ENCODE measurements at places on chromosomes 5 and 9.
A peak's percentile ranks its signal among the peaks of the same experiment; 100 is the strongest.

DNA sequence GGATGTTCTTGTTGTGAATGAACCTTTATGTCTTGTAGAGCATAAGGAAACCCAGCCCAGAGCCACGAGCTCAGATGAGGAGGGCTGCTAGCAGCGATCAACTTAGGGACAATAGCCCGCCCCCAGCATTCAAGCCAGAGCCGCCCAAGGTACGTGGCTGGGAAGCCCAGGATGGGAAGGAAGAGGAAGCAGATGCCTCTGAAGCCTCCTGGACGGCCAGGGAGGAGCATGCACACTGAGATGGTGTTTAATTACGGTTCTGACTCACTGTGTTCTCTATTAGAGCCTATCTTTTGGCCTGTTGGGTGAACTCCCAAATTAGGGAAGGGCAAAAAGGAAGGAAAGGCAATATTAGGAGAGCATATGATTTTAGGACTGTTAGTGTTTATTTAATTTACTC, 75.3 kb downstream of the TJP2 start:
- no peak for DNase-seq

DNA sequence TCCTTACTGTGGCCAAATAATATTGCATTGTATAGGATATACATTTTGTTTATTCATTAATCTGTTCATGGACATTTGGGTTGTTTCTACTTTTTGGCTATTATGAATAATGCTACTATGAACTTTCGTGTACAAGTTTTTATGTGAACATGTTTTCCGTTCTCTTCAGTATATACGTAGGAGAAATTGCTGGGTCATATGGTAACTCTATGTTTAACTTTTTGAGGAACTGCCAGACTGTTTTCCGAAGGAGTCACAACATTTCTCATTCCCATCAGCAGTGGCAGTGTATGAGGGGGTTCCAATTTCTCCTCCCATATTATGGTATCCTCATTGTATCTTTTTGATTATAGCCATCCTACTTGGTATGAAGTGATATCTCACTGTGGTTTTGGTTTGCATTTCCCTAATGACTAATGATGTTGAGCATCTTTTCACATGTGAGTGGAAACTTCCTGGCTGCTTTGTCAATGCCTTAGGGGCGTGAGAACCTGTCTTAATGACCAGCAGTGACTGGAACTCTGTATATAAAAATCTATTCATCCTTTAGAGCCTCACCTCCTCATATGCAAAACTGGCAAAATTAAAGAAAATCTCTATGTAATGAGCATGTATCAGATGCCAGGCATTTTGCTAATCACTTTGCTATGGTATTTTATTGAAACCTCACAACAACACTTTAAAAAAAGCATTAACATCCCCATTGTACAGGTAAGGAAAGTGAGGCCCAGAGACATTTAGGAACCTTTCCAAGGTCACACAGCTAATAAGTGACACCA, 47.8 kb upstream of the TGFBR1 start:
- no peak for DNase-seq

DNA sequence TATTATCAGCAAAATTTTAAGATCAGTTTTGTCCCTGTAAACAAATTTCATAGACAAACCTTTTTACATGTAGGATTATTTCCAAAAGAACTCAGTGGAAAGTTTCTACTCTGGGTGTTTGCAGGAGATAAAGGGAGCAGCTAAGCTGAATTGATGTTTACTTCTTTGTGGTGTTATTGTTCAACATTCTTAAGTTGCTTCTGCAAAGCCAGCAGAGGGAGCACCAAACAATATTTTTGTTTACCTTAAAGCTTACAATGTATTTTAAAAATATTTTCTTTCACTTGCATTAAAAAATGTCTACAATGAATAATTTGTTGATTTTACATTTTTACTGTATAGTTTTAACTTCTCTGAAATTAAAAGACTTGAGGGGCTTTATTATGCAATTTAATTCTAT, 135.4 kb downstream of the ATG10 start:
- no peak for DNase-seq

DNA sequence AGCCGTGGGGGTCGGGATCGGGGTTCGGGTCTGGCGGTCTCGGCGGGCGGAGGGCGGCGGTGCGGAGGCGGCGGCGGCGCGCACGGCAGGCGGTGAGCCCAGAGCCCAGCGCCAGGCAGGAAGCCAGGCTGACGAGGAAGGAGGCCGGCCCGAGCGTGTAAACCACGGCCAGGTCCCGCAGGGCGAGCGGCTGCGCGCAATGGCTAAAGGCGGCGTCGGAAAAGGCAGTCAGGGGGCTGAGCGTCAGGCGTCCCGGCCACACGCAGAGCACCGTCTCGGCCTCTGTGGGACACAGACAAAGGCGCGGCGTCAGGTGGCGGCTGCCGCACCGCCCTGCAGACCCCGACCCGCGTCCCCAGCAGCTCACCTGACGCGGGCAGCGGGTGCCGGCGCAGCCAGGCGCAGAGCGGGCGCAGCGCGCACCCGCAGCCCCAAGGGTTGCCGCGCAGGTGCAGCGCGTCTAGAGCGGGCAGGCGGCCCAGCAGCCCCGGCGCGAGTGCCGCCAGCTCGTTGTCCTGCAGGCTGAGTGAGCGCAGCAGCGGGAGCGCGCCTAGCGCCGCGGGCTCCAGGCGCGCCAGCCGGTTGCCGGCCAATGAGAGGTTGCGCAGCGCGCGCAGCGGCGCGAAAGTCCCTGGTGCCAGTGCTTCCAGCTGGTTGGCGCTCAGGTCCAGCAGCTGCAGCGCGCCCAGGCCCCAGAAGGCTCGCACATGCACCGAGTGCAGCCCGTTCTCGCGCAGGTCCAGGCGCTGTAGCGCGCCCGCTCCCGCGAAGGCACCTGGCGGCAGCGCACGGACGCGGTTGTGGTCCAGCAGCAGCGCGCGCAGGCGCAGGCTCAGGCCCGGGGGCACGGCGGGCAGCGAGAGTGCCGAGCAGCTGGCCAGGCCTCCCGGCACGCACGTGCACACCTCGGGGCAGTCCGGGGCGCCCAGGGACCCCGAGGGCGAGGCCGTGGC, 671 bp downstream of the LRRC26 start:
- no peak for DNase-seq

GRCh38 chr5:101206534-101206933, 303.5 kb upstream of the ST8SIA4 start:
- no peak for DNase-seq

- DNase-seq = no peak
These were observed 381.0 kb upstream of the RPS23 start for GRCh38 chr5:82659115-82659514.

GRCh38 chr5:181163487-181164075, 16.2 kb downstream of the OR2V2 start:
- no peak for DNase-seq

- no peak for DNase-seq
These were observed 200.4 kb downstream of the PCSK5 start for GRCh38 chr9:76090909-76091308.

DNA sequence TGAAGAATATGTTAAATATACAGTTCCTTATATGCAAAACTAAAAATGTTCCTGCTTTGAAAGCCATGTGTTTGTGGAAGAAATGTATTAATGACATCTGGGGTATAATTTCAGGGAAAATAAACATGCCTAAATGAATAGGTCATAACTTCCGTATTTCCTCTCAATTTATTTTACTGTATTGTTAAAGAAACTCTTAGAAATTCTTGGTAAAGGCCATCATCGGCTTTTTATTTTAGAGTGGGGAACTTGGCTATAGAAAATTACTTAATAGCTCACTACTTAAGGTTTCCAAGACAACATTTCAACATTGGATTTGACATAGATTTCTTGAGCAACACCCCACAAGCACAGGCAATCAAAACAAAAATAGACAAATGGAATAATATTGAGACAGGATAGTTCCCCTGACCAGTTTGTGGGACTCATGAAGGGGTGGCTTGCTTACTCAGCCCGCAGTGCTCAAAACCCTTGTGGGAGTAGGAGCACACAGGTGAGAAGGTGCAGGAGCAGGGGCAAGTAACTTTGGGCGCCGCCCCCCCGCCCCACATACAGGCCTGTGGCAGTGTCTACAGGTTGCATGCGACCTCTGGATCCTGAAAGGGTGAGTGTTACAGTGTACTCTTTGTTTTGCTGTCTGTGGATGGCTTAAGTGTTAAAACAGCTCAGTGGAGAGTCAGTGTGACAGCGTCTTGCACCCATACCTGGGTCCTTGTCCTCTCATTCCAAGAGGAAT, 891.4 kb upstream of the C9orf72 start:
- DNase-seq = no peak

- DNase-seq = no peak
These were observed 257.2 kb downstream of the PJA2 start for GRCh38 chr5:109152565-109152964.

GRCh38 chr5:175821790-175822211, 49.6 kb upstream of the CPLX2 start:
- no peak for DNase-seq

DNA sequence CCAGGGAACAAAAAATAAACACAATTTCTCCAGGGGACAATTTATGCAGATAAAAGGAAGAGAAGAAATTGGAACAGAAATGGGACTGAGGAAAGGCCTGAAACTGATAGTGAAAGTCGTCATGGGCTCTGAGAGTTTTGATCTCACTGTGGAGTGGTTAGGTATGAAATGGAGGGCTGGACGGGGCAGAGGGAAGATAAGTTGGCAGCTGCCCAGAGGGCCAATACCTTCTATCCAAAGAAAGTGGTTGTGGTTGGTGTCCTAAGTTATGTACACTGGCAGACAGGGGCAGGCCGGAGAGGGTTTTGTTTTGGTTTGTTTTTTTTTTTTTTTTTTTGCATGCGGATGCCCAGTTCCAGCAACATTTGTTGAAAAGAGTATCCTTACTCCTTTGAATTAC, 46.1 kb downstream of the ZNF618 start:
- DNase-seq = no peak

DNA sequence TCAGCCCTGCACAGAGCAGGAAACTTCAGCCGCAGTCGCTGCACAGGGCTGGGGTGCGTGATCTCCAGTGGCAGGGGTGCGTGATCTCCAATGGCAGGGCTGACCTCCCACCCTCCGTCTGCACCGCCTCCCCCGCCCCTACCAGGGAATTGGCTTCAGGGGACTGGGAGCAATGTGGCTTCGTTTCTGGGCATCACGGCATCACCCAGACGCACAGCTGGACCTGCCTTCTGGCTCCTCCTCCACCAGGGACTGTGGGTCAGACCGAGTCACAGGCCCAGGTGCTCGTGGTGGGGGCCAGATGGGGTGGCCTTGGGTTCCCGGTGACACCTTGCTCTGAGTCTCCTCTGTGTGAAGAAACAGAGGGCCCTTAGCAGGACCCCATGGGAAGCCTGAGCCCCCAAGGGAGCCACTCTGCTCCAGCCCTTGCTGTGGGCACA, 51.1 kb downstream of the AHRR start:
- DNase-seq = no peak

GRCh38 chr5:120152472-120152871, 311.6 kb upstream of the PRR16 start:
- no peak for DNase-seq

DNA sequence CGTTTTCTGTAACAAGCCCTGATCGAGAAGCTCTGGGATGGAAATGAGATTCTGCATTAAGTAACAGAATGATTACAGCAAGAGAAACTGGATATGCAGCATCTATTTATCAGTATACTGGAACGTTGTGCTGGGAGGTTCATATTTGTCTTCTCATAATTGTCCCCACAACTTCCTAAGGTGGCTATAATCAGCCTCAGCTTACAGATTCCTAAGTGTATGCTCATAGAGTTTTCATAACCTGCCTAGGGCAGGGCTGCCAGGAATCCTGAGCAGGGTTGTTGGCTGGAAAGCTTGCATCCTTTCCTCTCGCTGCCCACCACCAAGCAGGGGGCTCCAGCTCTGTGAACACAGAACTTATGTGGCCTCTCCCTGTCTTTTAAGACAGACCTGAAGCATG, 70.2 kb downstream of the FNBP1 start:
- DNase-seq = no peak

DNA sequence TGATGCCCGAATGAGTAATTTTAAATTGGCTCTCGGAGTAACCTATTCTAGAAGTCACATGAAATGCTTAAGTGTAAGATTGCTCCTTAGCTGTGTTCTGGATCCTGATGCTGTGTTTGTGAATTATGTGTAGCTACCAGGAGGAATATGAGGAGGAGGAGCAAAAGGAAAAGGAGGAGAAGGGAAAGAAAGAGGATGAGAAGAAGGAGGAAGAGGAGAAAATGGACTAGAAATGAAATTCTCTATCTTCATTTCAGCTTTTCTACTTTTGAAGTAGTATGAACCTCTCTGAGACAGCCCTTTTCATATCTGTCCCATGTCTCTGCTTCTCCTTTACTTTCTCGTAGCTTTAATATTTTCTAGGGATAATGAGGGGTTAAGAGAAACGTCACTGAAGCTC, 119.4 kb upstream of the ACTBL2 start:
- DNase-seq = no peak

DNA sequence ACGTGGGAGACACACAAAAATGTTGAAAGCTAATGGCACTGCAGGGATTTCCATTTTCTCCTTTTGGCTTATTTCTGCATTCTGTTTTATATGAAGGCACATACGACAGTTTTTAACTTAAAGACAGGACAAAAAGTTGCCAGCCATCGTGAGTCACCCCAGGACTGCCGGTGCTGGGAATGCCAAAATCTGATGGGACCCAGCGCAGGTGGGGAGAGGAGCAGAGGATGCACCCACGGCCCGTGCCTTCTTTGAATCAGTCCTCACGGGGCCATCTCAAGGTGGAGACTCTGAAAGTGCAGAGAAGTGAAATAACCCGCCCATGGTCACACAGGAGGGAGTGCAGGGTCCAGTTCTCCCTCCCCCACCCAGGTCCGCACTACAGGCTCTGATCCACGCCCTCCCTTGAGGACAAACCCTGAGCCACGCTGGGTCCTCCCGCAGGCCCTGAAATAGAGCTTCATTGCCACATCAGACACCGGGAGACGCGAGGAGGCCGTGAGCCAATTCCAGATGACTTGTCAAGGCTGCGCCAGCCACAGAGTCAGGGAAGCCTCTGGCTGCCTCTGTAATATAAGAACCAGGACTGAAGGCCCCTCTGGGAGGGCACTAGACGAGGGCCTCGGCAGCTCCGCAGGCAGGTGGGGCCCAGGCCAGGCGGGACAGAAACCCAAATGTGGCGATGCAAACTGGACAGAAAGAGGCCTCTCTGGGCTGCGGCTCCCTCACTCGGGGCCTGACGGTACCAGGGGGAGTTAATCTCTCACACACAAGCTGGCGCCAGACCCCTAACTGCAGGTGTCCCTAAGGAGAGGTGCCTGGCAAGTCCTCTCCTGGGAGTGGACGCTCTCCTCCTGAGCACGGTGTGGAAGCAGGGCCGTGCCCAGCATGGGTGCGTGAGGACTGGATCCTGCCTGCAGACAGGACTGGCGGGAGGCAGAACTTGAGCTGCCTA, 22.9 kb downstream of the ADAMTS2 start:
- DNase-seq = peak; percentile 6

GRCh38 chr5:122454541-122454940, 142.5 kb downstream of the SNCAIP start:
- no peak for DNase-seq

GRCh38 chr9:122126331-122127261, 33.0 kb downstream of the NDUFA8 start:
- no peak for DNase-seq

All from activated CD8-positive, alpha-beta memory T cell treated with anti-CD3 and anti-CD28 coated beads, Interleukin-2, amount 50 U/mL, for 4 hours (primary cell).